ENCODE measurements at places on chromosomes 11 and 22.

DNA sequence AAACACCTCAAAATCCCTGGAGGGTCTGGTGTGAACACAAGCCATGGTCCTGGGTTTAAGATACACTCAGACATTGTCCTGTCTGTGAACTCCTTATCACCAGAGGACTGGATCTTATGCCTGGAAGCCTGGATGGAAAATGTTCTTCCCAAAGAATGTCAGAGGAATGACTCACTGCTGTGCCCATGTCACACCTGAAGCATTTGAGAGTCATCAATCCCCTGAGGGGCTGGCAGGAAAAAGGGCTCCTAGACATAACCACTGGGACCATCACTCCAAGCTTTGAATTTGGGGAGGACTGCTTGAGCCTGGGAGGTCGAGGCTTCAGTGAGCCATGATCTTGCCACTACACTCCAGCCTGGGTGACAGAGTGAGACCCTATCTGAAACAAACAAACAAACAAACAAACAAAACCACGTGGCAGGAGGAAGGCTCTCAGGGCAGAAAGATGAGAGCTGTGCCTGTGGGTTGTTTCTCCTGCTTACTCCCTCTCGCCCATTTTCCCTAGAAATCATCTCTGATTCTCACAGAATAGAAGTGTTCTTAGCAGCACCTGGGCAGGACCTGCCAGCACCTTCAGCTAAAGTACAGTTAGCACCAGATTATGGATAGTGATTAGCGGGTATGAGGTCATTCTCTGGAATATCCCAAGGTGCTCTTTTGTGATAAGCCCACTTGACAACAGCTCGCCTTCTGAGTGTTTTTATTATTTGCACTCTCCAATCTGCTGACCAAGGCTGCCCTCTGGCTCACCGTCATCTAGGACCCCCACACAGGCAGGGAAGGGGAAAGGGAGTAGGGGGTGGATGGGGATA lies 11.9 kb upstream of the PRG2 start:
- DNase-seq = no peak

- DNase-seq = no peak
Measured at GRCh38 chr22:24523873-24524272, 28.7 kb downstream of the UPB1 start.

DNA sequence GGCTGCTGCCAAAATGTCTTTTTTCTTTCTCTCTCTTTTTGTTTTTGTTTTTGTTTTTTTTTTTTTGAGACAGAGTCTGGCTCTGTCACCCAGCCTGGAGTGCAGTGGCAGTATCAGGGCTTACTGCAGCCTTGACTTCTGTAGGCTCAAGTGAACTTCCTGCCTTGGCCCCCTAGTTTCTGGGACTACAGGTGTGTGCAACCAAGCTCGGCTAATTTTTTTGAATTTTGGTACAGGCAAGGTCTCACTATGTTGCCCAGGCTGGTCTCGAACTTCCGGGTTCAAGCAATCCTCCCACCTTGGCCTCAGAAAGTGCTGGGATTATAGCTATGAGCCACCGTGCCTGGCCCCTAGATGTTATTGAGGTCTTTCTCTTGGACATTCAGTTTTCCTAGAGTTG lies 2.2 kb upstream of the DDX10 start:
- no peak for DNase-seq

- DNase-seq = no peak
Measured at GRCh38 chr22:48054596-48054995, 1292.1 kb downstream of the TBC1D22A start.

- no peak for DNase-seq
Measured at GRCh38 chr11:97019754-97020153, 629.9 kb downstream of the JRKL start.

- DNase-seq = no peak
Measured at GRCh38 chr11:99020352-99021225, at the start of gene CNTN5. Gene CNTN5 (plus strand): TSS chr11:99020949.

GRCh38 chr11:69242266-69242920 lies 51.6 kb upstream of the MYEOV start:
- no peak for DNase-seq

GRCh38 chr11:68116126-68116525 lies 5.1 kb downstream of the CHKA start:
- no peak for DNase-seq
